GM10248 (cell line): ENCODE measurements at places on chromosomes 4 and X.

GRCh38 chrX:40182095-40182494, 84.3 kb upstream of the BCOR start:
- DNase-seq = no peak

GRCh38 chr4:59612235-59612634, 1587.9 kb upstream of the ADGRL3 start:
- DNase-seq = no peak

GRCh38 chr4:47858006-47858405, 20.1 kb upstream of the CORIN start:
- DNase-seq = no peak

DNA sequence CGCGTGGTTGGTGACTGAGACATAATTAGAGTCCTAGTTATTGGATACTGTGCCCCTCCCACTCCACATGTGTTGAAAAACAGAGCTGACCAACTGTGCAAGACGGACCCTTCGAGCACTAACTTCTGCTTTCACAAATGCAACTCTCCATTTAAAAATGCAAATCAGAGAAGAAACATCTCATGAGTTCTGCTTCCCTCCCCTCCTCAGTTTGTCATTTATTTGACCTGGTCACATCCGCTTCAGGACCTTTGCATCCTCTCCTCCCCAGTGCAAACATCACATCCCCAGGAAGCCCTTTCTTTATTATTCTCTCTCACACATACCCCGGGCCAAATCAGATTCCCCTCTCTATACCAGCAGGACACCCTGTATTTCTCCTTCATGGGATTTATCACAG, 38.1 kb upstream of the NOCT start:
- DNase-seq = peak; percentile 68

GRCh38 chrX:140503714-140504351, 1.0 kb downstream of the SOX3 start:
- peak; percentile 10 for DNase-seq

- no peak for DNase-seq
These were observed 38.7 kb downstream of the BEX3 start for GRCh38 chrX:103415068-103415467.
